Daoy (cell line): ENCODE measurements at places on chromosomes 1 and 21. TPM values are rescaled to one million over a fixed set of nuclear protein-coding genes. Genes with fewer than 3 reads are reported as not detected.

DNA sequence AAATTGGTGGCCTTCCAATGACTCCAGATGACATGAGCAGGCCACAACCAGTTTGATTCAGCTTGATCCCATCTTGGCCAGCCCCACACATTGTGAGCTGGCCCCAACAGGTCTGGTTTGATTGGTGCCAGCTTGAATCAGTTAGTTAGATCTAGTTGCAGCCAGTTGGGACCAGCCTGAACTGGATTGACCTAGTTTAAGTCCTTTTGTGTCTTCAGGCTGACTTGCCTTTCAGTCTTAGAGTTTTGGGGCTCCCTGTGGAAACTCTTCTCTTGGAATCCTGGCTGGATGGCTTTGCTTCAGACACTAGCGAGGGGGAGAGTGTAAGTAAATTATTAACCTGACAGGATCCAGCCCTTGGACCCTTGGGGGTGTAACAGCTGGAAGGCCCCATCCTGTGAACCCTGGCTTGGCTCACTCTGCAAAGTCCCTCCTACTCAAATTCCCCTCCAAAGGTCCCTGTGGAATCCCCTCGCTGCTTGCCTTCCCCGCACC is 36.2 kb upstream of the POU3F1 start:
- DNase-seq: no peak

- DNase-seq: peak; percentile 93
Measured at GRCh38 chr1:235908742-235909520, 42.2 kb upstream of the LYST start.

DNA sequence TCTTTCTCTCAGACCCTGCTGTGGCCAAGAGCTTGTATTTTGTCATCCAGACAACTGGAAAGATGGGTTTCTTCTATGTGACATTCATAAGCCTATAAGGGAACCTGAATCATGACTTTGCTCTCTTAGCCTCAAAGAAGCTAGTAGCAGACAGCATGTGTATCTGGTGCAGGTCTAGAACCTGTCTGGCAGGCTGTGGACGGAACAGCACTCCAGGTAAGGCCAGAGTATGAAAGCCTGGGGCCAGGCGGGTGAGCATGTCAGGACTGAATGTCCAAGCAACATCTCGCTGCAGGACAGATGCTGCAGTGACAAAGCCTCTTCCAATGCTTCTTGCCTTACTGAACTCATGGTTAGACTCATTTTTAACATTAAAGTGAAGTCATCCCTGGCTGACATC is 32.8 kb downstream of the AKNAD1 start:
- DNase-seq: no peak

GRCh38 chr1:38026592-38027200 is 14.2 kb downstream of the UTP11 start:
- DNase-seq: peak; percentile 76

DNA sequence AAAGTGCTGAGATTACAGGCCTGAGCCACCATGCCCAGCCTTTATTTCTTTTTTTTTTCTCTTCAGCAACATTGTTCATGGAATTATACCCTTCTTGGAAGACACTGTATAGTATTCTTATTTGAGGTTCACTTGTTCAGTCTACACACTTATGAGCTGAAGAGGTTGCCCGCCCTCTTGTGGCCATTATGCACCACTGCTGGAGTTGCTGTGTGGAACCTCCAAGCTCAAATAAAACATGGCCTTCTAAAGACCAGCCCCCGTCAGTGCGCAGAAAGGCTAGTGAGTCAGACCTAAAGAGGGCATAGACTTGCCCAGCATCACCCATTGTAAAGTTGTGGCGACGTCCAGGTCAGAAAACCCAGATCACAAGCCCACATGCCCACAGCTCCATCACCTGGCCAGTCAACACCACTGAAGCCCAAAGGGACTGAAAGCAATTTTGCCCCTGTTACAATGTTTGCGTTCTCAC is 20.4 kb downstream of the LURAP1 start:
- DNase-seq: peak; percentile 89

The SPRR3 gene
- total RNA-seq: not detected in 2 replicates

The TEX35 gene
- total RNA-seq: not detected in 2 replicates

The SNRPE gene
- 220 and 238 TPM in 2 replicates for total RNA-seq

DNA sequence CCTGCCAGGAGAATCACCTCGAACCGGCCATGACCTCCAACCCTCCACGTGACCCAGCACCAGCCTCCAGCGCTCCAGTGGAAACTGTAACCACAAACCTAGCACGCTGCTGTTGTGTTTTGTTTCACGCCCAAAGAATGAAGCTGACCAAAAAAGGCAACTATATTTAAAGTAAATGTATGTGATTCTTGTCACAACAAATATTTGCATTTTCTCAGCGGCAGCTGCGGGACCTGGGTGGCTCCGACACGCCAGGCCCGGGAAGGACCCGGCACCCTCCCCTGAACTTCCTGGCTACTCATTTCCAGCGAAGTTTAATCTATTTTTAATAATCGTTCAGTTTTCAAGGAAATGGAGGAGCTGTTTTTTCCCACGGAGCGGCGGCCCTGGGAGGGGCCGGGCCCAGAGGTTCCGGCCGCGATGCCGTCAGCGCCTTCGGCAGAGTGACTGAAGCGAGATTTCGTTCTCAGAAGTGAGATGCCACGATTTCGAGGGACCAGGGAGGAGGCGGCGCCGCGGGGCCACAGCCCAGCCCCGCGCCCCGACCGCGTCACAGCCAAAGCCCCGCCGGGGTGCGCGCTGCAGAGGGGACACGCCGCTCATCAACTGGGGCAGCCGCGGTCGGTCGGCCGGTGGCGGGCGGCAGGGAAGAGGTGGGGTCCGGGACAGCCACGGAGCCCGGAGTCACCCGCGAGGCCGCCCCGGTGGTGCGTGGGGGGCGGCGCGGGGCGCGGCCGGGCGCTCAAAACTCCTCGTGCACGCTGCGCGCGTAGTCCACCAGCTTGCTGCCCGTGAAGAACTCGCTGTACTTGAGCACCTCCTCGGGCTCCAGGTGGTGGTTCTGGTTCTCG is 3.0 kb upstream of the TNFRSF4 start:
- no peak for DNase-seq

- DNase-seq: peak; percentile 36
Measured at GRCh38 chr1:90831910-90832309, 114.8 kb upstream of the BARHL2 start.

The RIMS3 gene
- 0.74 and 0.97 TPM in 2 replicates for total RNA-seq

The LCE1D gene
- total RNA-seq: not detected in 2 replicates

The KRTAP13-2 gene
- not detected in 2 replicates for total RNA-seq

GRCh38 chr1:145757420-145757819 is 38.1 kb downstream of the CD160 start:
- no peak for DNase-seq

GRCh38 chr1:22712502-22713271 is 2.0 kb downstream of the EPHB2 start:
- peak; percentile 90 for DNase-seq

DNA sequence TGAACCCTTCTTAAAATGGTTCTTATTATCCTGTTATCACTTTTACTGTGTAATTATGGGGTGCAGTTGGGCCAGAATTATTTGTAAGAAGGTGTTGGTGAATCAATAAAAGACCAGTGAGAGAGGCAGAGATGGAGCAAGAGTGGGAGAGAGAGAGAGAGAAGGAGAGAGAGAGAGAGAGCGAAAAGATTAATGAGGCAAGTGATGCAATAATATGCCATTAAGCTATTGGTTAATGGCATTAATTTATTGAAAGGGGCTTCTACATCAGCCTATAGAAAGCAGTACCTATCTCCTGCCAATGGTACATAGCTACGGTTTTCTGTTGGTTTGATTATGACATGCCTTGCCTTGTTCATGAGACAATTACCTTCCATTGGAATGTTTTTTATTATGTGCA is 388.7 kb downstream of the RPS6KC1 start:
- DNase-seq: no peak

The CHD5 gene
- 0.27 and 0.29 TPM in 2 replicates for total RNA-seq

The CASZ1 gene
- 8.5 and 9.1 TPM in 2 replicates for total RNA-seq

The BNIPL gene
- 0.57 and 0.60 TPM in 2 replicates for total RNA-seq

- no peak for DNase-seq
Measured at GRCh38 chr1:215970406-215970805, 403.3 kb downstream of the KCTD3 start.

The KRTAP26-1 gene
- total RNA-seq: not detected in 2 replicates

DNA sequence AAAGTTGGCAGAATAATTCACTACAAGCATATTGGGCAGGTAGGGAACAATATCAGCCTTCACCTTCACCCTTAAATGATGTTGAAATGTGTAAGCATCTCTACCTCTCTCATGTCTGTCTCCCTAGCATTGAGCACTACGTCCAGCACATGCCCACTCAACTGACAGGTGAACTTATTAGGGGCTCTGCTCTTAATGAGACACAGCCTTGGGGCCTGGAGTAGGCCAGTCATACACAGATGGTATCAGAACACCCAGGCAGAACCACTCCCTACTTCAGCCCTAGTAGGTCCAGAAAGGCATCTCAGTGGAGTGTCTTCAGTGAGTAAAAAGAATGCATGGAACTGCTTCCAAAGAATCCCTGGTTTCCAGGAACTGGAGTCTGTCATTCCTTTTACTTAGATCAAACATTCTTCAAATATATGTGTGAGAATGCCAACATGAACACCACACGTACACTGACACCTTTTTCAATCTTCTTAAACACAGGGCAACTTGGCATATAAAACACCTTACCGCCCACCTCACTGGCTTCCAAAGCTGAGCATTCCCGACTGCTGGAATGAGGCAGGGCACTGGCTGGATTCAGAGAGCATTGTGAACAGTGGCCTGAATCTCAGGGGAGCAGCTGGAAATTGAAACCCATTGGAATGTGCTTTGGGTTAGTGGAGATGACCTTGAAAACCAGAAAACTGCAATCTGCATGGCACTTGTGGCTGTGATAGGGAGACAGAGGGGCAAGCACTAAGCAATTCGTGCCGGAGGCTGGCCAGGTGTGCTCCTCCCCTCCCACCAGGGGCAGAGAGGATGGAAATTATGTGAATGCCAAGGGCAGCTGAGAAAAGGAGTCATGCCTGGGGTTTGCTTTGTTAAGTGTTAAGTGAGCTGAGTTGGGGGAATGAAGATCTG is 24.2 kb upstream of the HSD3B1 start:
- no peak for DNase-seq

DNA sequence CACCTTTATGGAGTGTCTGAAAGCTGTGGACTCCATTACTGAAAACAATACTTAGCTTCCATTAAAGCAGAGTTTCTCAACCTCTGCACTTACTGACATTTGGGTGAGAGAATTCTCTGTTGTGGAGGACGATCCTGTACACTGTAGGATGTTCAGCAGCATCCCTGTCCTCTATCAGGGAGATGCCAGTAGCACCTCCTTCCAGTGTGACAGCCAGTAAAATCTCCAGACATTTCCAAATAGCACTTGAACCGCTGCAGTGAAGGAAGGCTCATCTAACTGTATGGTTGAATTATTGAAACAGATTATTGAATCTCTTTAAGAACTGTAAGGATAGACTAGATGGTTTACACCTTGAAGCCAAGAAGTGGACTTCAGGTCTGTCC is 3.1 kb downstream of the PRDM2 start:
- no peak for DNase-seq

GRCh38 chr1:194230351-194231144 is 1044.1 kb upstream of the B3GALT2 start:
- peak; percentile 0 for DNase-seq

The HCRTR1 gene
- not detected in 2 replicates for total RNA-seq

DNA sequence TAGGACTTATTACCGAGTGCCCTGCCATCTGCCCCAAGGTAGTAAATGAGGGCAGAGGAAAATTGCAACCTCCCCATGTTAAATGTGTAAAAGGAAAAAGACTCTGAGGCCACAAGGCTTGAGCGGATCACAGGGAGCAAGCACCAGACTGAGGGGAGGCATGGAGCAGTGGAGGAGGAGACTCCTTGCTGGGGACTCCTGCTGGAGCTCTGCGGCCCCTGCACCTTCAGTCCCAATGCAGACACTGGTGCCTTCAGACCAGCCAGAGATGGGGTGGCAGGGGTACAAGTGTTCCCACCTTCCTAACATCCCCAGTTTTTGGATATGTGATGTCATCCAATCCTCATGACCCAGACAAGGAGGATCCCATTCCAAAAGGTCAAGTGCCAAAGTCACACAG is 128.4 kb upstream of the NGF start:
- no peak for DNase-seq

DNA sequence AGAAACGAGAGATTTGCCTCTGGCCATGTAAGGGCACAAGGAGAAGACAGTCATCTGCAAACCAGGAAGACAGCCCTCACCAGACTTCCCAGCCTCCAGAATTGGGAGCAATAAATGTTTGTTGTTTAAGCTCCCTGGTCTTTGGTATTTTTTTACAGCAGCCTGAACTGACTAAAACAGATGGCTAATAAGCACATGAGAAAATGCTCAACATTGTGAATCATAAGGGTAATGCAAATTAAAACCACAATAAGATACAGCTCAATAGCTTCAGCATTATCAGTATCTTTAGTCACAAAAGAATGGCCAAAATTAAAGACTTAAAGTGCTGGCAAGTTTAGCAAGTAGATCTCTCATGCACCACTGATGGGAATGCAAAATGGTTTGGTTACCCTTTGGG is 11.7 kb downstream of the UBE2G2 start:
- DNase-seq: no peak

DNA sequence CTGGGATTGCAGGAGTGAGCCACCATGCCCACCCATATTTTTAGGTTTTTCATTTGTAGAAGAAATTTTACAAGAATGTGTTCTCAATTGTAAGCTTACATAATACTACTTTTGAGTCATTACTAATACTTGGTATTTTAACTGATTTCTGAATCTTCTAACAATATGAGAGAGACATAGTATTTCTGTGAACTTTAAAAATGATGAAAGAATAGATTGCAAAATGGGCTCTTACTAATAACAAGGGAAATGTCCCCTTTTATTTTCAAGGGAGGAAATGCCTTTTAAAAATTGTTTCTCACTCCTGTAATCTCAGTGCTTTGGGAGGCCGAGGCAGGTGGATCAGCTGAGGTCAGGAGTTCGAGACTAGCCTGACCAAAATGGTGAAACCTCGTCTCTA is 5.9 kb downstream of the AGO3 start:
- no peak for DNase-seq

The ITLN2 gene
- not detected in 2 replicates for total RNA-seq

DNA sequence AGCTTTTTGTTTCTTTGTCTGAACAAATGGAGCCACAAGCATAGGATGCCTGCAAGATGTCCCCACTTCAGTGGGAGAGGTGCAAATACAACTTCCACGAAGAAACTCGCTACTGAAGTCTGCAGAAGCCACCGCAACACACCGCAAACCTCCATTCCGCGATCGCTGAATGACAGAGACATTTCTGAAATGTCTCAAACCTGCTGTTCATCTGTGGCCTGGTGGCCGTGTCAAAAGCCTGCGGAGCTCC is 1.0 kb downstream of the TP53BP2 start:
- no peak for DNase-seq

DNA sequence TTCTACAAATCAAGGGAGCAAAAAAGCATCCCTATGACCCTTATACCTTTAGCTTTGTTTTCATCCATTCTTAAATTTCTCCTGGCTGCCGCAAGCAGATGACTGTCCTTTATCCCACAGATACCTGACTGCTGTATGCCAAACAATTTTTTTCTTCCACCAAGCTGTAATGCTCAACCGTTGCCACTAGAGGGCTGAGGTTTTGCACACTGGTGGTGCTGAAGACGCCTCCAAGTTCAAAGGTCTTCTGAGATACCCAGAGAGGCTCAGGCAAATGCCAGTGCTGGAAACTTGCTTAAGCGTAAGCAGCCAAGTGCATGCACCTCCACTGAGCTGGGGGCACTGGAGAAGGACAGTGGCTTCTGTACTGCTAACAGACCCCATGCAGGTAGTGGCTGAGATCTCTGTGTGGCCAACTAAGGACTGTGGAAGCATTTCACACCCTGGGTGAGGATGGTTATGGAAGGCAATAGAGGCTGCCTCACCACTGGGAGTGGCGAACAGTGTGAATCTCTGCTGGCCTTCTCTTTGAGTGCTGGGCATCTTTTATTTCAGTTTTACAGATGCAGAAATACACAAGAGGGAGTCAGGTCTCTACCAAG is 28.5 kb downstream of the CNIH3 start:
- DNase-seq: peak; percentile 59

GRCh38 chr1:41790351-41790750 is 128.4 kb downstream of the HIVEP3 start:
- DNase-seq: no peak
